Epithelial cell of esophagus (primary cell): ENCODE measurements at places on chromosomes 11 and 22.

- no peak for DNase-seq
These were observed 115.9 kb upstream of the CRYBB3 start for GRCh38 chr22:25083807-25084200.

DNA sequence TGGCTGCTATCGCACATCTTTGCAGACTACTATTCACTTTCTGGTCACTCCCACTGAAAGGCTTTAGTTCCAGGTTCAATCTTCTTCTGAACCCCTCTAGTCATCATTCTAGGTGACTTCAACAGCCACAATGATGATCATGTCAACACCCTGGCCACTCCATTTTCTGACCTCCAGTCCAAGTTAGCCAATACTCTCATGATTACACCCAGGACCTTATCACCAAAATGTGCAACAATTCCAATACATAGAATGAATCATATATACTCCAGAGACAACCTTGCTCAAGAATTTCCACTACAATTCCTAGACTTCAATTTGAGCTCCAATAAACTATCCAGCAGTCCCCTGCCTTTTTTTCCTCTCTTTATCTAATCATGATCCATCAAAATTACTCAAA, 70.7 kb downstream of the PAK1 start:
- DNase-seq: no peak

DNA sequence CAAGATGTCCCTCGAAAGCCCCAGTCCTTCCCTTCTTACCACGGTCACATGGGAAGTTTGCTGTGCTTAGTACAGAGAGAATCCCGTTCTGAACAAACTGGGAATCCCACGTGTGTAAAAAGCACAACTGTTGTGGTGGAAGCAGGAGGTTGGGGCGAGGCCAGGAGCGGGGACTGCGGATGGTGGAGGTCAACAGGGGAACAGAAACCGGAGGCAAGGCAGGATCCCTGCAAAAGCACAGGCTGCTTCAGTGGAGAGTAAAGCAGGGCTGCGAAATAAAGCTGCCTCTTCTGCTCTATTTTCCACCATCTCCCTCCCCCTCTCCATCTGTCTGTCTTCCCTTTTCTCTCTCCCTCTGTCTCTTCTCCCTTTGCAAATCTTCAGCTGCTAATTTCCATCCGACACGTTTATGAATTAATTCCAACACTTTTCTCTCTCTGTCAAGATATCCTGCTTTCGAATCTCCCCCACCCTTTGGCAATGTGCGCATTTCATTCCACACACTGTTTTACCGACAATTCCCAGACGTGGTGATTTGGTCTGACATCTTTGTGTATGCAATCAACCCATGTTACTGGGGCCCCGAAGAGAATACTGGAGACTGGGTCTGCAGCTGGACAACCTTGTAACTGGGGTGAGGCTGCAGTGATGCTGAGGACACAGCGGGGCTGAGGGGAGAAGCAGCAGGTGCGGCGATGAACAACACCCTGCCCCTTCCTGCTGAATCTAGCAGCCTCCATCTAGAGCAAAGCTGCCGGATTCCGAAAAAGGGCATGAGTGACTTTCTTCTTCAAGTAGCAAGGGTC, 571.8 kb downstream of the OPCML start:
- DNase-seq: no peak

- DNase-seq: no peak
These were observed 15.7 kb downstream of the DTX4 start for GRCh38 chr11:59187587-59187986.

DNA sequence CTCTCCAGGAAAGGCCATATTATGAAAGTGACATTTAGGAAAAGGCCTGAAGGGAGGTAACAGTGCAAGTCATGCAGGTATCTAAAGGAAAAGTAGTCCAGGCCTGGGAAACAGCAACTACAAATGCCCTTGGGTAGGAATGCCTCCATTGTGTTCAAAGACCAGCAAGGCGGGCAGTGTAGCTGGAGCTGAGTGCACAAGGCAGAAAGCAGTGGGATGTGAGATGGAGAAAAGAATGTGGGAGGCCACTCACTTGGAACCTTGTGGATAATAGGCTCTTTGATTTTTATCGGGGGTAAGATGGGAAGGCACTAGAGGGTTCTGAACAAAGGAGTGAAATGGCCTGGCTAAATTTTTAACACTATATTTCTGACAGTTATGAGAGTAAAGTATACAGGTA, 188.6 kb downstream of the PGR start:
- DNase-seq: no peak

GRCh38 chr11:116233561-116233960, 539.2 kb downstream of the BUD13 start:
- no peak for DNase-seq

DNA sequence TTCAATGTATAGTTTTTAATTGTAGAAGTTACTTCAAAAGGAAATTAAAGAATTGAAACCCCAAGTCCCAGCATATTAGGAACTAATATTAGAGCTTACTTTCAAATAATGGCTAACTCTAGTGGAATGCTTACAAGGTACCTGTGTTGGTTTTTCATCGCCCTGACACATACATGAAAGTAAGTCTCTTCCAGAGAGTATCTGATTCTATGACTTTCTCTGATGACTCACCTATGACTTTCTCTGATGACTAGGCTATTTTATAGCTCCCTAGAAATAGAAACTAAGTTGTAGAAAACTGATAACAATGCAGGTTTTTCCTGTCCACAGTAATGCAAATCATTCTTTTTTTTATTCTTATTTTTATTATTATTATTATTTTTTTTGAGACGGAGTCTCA, 33.6 kb upstream of the MMP7 start:
- peak; percentile 95 for DNase-seq

DNA sequence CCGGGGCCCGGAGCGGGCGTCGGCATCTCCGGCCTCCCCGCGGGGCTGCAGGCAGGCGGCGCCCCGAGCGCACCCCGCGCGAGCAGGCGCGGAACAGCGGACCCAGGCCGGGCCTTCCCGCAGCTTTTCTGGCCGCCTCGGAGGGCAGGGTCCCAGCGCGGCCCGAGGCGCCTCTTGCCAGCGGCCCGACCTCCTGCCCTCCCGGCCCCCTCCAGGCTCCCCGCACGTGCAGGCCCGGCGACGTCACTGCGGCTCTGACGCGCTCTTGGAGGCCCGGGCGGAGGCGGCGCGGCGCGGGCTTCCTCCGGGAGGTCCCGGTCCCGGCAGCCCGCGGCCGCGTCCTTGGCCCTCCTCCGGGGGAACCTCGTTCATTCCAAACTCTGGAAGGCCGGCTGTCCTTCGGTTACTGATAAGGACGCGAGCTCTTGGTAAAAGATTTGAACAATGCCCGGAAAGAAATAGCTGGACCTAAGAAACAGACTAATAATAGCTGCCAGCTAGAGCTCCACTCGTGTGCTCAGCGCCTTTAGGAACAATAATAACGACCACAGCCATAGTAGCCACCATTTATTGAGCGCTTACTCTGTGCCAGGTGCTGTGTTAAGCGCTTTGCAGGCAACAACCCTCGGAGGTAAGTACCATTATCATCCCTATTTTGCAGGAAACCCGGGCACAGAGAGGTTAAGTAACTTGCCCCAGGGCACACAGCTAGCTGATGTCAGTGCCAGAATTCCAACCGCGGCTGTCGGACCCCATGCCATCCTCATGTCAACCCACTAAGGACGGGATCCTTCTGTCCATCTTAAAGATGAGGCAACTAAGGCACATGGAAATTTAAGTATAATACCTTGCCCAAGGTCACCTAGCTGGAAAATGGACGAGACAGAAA, 39.1 kb upstream of the CREB3L1 start:
- peak; percentile 45 for DNase-seq

GRCh38 chr11:47377571-47378009, 757 bp downstream of the SPI1 start:
- no peak for DNase-seq

DNA sequence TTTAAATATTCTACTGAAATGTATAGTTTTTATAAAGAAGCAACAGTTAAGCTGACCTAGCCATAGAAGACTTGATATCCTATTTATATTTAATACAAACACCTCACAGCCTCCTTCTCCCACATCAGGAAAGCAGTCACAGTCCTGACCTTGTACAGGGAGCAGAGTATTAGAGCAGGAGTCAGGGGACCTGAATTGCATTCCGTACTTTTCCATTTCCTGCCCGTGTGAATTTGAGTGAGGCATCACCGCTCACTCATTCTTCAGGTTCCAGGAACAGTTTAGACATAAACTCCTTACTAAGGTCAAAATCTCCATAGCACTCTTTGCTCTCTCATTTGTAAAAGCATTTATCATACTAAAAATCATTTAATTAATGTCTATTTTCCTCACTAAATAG, 482.5 kb upstream of the FAT3 start:
- no peak for DNase-seq

GRCh38 chr11:105100981-105101630, 38.5 kb downstream of the CARD18 start:
- peak; percentile 86 for DNase-seq

DNA sequence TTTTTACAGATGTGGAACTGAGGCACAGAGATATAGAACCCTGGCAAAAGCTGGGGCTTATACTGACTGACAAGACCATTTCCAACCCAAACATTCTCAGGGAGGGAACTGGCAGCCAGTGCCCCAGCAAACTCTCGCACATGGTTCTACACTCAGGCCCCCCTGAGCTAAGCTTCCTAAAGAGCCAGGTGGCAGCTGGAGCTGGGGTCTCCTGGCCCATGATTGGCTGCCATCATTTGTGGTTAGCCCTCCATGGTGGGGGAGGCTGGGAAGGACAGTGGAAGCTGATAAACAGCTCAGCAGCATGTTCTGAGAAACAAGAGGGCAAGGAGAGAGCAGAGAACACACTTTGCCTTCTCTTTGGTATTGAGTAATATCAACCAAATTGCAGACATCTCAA, at the start of gene RAG1:
TSS of gene RAG1 (plus strand) at position 314 of the 400 bp plus-strand sequence. CDS start 5,298 bp downstream, outside the sequence.
- no peak for DNase-seq

GRCh38 chr22:46695346-46696228, 42.5 kb downstream of the CERK start:
- DNase-seq: no peak

- peak; percentile 64 for DNase-seq
These were observed 2.3 kb downstream of the C1QTNF5 start for GRCh38 chr11:119338318-119338890.

DNA sequence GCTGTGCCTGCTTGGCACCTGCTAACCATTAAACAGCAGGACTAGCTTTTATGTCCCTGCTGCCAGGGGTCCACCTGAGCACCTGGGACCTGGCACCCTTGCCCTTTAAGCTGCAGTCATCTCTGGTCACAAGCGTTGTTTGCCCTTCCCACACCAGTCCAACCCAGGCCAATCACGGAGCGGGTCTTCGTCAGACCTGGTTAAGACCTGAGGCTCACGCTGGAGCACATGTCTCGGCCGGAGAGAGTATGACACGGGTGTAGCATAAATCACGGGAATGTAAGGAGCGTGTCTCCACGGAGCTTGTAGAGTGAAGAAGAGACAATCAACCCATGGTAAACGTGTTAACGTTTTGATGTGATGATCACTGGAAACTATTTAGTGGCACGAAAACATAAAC, 847.3 kb downstream of the BRD1 start:
- DNase-seq: no peak

DNA sequence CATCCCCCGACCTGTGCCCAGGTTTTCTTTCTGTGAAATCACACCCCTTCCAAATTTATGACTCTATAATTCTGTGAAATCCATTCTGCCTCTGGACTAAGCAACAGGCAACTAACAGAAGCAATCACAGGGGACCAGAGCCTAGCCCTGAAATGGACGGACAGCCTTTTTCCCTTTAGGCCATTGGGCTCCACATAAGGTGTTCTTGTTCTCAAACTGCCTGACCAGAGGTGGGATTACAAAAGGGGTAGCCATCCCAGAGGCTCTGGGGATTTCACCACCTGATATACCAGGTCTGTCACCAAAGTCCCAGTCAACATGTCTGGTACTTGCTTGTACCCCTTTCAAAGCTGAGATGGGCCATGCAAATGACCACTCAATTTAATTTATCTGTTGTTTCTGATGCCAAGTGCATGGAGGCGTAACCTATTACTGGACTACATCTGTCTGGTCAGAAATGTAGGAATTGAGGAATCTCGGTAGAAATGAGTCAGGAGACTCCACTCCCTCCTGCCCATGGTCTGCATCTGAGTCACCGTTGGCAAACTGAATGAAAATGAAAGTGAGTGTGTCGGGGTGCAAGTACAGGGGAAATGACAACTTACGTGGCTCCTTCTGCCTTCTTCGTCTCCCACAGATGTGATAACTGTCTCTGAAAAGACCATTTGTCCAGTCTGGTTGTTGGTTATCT, 10.2 kb downstream of the DKK3 start:
- DNase-seq: peak; percentile 89

- no peak for DNase-seq
These were observed 32.9 kb downstream of the BMAL1 start for GRCh38 chr11:13310443-13310842.

DNA sequence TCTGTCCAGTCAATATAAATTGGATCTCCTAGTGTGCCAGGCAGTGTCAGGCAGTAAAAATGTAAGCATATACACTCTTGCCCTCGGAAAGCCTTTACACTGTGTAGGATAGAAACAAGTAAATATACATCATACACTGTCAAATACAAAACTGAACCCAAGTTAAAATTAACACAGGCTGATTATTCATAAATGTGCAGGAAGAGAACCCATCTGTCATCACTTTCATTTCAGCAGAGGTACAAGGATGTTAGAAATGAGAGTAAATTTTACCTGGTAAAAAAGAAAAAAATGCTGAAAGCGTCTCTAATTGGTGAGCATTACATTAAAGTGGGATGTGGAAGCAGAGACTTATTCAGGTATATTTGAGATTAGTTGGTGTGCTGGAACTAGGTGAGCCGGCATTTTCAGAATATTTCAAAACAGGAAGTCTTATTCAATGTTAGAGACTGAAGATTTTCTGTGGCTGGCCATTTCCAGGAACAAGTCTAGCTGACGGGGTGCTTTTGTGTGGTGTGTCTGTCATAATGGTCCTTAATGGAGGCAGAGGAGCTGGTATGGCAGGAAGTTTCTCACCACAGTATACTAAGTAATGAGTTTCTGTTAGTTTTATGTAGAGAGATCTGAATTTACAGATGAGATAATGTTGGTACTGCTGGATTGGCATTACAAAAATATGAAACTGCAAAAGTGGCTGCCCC, 192.6 kb downstream of the CASP12 start:
- DNase-seq: peak; percentile 73

DNA sequence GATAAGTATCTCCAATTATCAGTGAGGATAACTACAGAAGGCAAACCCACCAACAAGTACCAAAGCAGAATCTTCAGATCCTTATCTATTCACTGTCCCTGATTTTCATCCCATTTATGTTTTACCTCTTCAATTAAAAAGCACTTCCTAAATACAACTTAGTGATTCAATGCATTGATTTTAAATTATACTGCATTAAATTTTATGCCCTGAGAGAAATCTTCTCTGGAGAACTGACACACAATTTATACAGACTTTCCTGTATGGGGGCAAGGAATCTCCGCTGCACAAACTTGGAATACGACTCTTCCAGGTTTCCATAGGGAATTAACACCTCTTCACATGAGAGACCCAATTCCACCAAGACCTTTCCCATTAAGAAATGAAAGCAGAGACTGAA, at the start of gene OR10A3:
TSS of gene OR10A3 (minus strand) at position 101 of the 400 bp plus-strand sequence. CDS start 2,188 bp downstream, outside the sequence.
- no peak for DNase-seq

GRCh38 chr11:102599642-102600261, 25.4 kb downstream of the MMP20 start:
- peak; percentile 95 for DNase-seq
